ENCODE measurements at places on chromosomes 5 and 9.

- DNase-seq = no peak
Observed at GRCh38 chr5:136679233-136679632, 313.9 kb upstream of the TRPC7 start.

DNA sequence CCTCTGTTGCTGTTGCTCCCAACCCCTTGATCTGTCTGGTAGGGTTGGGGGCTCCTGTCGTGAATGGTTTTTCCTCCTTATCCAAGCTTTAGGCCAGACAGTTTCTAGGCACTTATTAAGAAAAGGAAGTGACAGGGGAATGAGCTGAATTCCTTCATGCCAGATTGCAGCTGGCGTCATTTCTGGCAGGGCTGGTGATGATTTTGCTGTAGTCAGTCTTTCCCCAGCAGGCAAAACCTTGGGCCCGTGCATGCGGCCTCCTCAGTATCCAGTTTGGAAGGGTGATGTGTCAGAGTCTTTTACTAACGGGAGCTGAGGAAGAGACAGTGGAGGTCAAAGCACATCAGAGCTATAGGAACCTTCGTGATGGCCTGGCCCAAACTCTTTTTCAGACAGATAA lies 58.8 kb downstream of the COL27A1 start:
- DNase-seq = no peak

DNA sequence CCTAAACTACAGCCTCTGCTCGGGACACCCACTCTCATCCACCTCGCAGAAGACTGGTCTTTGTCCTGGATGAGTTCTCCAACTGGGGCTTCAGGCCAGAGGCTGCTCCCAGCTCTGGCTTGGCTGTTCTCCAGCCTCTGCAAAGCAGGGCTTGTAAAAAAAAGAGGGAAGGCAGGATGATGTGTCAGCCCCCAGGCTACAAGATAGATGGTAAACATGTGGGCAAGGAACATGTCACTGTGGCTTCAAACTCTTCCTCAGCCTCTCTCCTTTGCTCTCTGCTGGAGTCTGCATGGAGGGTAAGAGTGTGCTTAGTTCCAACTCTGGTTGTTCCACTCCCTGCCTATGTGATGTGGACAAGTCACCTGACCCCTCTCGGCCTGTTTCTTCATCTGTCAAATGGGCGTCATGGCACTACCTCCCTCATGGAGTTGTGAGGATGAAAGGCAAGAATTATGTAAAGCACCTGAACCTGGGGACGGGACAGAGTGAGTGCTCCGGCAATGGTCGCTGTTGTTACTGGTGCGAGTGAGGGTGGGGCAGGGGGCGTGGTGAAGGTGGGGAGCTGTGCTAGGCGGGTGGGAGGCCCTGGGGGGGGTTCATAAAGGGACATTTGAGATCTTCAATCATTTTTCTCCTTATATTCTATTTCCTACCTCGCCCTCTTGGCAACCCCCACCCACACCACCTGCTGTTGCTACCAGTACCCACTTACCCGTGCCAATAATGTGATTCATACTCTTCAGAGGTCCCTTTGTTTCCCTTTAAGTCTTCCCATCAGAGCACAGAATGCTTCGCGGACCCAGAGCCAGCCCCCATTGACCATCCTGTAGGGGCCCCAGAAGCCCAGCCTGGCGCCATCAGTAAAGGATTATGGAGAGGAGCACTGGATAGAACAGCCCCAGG lies 6.8 kb upstream of the ZNF79 start:
- no peak for DNase-seq

GRCh38 chr9:5608298-5609225 lies 20.3 kb upstream of the RIC1 start:
- DNase-seq = no peak

DNA sequence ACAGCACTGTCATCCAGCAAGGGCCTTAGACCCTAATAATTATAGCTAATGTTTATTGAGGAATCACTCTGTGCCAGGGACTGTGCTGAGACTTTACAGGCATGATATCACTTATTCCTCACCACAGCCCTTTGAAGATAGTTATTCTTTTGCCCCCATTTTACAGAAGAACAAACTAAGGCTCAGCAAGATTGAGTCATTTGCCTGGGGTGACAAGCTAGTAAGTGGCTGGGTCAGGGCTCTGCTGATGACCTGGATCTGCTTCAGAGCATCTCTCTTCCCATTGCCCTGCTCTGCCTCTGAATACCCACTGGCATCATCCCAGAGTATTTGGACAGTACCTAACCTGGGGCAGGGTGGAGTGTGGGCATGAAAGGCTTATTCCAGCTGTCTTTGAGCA lies 11.8 kb downstream of the JADE2 start:
- DNase-seq = no peak

- DNase-seq = no peak
Observed at GRCh38 chr5:116088062-116088461, 3.2 kb downstream of the COMMD10 start.

DNA sequence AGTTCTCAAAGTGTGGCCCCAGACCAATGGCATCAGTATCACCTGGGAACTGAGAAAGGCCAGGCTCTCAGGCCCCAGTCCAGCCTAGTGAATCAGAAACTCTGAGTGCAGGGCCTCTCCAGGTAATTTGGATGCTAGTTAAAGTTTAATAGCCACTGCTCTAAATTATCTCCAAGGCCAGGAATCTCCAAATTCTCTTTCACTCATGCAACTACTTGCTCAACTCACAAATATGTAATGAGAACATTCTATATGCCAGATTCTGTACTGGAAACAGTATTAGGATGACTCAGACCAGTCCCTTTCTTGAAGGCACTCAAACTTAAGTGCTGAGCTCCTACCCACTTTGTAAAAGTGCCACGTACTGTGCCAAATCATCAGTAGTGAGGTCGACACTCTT lies 84.6 kb downstream of the PAPPA start:
- DNase-seq = no peak

- DNase-seq = no peak
Observed at GRCh38 chr9:136829412-136829811, 12.9 kb upstream of the AJM1 start.

GRCh38 chr5:140424135-140424534 lies 22.5 kb downstream of the ANKHD1 start:
- DNase-seq = no peak

All from activated T-cell treated with anti-CD3 and anti-CD28 coated beads for 1 hour (primary cell).